Activated CD4-positive, alpha-beta T cell treated with anti-CD3 and anti-CD28 coated beads, Interleukin-2, Interleukin-6, amounts not matched to agents 100 ng/mL and 50 ng/mL, durations not matched to agents 16 hours and 8 hours (primary cell): ENCODE measurements at places on chromosomes 11 and 22.

- DNase-seq = no peak
Measured at GRCh38 chr22:40540265-40540664, 96.3 kb downstream of the MRTFA start.

DNA sequence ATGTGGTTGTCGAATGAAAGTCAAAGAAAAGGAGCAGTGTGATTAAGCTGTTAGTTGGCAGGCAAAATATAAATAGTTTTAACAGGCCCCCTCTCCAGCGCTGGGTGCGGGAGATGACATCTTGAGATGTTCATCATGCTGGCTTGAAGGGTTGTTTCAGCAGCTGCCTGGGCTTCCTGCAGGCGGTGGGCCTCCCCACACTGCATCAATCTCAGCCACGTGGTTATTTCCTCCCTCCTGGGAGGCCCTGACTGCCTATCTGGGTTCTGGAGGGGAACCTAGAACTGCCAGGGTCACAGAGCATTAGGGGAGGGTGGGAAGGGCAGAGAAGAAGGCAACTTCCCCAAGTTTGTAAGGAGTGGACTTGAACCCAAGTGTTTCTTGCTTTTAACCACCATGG lies 173.3 kb upstream of the SYT13 start:
- DNase-seq = no peak

DNA sequence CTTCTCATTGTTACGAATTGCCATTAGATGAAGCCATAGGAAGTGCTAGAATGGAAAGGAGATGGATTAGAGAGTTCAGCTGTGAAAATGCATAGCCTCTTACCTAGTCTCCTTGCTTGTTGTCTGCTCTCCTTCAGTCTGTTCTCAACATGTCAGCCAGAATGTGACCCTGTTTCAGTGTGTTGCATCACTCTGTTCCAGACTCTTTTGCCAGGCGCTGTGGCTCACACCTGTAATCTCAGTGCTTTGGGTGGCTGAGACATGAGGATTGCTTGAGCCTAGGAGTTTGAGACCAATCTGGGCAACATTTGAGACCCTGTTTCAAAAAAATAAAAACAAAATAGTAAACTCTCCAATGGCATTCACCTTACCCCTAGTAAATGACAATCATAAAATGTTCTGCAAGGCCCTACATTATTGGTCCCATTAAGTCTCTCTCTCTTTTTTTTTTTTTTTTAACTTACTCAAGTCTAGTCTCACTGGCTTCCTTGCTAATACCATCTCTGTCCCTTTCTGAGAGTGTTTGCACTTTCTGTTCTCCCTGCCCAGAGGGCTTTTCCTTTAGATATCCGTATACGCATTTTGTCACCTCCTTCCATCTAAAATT lies 39.4 kb downstream of the CYP2R1 start:
- no peak for DNase-seq

- no peak for DNase-seq
Measured at GRCh38 chr11:119778391-119779194, 49.6 kb upstream of the NECTIN1 start.

- DNase-seq = no peak
Measured at GRCh38 chr11:71372693-71373657, 75.2 kb downstream of the DHCR7 start.

DNA sequence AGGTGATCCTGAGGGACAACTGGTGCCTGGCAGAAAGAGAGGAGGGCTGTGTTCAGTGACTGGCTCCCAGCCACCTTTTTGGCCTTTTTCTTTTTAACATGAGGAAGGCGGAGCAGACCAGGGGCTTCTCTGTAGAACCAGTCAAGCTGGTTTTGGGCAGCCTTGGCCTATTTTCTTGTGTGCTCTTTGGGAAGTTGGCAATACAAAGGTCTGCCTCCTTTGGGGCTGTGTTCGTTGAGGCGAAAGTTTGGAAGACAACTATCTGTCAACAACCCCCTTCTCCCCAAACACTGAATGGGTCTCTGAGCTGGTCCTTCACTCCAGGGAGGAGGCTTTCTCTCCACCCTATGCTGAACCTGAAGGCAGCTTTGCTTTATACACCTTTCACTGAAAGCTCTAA lies 8.5 kb downstream of the MARK2 start:
- no peak for DNase-seq

DNA sequence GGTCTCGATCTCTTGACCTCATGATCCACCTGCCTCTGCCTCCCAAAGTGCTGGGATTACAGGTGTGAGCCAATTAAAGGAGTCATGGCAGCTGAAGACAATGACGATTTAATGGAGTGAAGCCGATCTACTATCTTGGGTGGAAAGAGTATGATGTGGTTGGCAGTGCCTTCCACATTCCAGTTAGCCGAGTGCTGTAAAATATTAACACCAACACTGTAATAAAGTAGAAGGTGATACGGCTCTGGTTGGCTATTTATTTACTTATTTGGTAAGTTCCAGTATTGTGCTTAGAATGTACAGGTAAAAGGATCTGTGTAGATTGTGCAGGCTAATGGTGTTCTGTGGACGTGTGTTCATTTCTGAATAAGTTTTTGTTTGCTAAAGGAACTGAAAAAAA lies 149.6 kb upstream of the MTMR2 start:
- DNase-seq = no peak
